ENCODE measurements at places on chromosomes 2 and 18.

DNA sequence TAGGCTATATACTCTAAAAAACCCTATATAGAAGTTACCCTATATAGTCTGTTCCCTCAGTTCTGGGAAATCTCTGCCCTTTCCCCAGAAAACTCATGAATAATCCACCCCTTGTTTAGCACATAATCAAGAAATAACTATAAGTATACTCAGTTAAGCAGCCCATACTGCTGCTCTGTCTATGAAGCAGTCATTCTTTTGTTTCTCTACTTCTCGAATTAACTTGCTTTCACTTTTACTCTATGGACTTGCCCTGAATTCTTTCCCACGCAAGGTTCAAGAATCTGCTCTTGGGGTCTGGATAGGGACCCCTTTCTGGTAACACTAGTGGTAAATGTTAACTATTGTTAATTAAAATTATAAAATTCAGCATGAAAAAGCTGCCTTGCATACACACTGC lies 17.4 kb upstream of the AP1S3 start:
- no peak for DNase-seq

DNA sequence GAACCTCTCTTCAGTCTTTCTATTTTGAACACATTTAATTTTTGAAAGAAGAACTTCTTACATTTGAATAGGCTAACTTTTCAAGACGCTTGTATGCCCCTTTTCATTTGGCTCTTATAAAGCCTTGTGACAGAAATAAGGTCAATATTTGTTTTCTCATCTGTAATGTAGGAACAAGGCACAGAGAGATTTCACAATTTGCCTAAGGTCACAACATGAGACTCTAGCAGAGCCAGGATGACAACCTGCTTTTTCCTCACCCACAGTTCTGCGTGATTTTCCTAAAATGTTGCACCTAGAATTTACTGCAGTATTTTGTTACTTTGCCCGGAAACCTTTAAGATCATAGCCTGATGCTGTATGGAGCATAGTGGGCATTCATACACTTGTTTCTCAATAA lies 67.4 kb downstream of the TXNL1 start:
- DNase-seq, result no peak

- no peak for DNase-seq
These were observed 28.7 kb downstream of the CYP26B1 start for GRCh38 chr2:72118951-72119350.

GRCh38 chr2:175403599-175404221 lies 222.2 kb upstream of the ATP5MC3 start:
- no peak for DNase-seq

GRCh38 chr2:42924418-42924886 lies 132.1 kb upstream of the HAAO start:
- no peak for DNase-seq

- no peak for DNase-seq
These were observed 137.1 kb downstream of the RAB3GAP1 start for GRCh38 chr2:135189148-135189547.
